Activated CD4-positive, alpha-beta T cell treated with anti-CD3 and anti-CD28 coated beads for 48 hours (primary cell): ENCODE measurements at places on chromosomes 2 and 18.
A peak's percentile ranks its signal among the peaks of the same experiment; 100 is the strongest.

DNA sequence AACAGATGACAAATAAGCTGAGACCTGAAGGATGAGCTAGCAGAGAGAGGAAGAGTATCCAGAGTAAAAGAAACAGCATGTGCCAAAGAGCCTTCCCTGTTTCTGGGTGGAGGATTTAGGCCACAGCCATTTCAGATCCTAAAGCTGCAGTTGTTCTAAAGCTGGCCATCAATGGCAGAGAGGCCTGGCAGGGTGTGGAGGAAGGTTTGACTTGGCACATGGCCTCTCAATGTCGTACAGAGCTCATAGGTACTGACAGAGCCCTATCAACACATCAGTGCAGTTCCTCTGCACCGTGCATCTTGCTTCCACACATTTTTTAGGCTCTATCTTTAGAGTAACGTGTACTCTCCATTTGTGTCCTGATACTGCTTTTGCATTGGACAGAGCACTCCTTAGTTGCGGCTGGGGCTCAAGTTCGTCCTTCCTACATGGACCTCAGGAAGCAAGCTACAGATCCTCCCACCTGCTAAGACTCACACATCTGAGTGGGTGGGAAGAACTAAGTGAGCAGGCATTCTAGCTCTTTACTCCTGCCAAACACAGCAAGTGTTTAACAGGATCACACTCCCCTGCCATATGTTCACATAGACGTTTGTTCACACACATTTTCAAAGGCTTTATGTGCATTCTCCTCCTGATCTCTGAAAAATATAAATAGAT is 3.0 kb upstream of the CHMP3 start:
- DNase-seq: no peak

DNA sequence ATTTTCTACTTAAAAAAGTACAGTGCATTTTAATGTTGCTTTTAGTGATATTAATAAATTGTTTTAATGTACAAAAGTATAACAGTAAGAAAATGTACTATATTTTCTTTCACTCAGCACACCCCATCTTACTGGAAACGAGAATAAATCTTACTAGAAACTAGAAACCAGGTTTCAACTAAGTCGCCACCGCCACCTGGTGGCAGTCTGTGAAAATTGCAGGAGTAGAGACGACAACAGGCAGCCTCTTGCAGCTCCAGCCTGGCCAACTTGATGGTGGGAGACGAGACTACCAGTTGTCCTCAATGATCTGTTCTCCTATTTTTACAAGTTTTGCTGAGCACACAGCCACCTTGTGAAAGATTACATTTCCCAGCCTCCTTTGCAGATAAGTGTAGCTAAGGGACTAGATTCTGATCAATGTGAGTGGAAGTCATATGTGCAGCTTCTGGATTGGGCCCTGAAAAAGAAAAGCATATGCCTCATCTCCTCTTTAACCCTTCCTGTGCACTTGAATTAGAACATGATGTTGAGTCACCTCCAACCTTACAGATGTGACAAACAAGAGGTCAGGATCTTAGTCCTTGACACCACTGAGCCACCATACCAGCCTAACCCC is 8.7 kb downstream of the OTOF start:
- peak; percentile 86 for DNase-seq

GRCh38 chr18:70384181-70384790 is 95.4 kb downstream of the SOCS6 start:
- DNase-seq: peak; percentile 5

- DNase-seq: no peak
Observed at GRCh38 chr18:7789856-7790552, 222.9 kb downstream of the PTPRM start.

- no peak for DNase-seq
Observed at GRCh38 chr2:173462892-173463840, 108.5 kb downstream of the CDCA7 start.
